8988T (cell line): ENCODE measurements at places on chromosomes 3 and 15.

DNA sequence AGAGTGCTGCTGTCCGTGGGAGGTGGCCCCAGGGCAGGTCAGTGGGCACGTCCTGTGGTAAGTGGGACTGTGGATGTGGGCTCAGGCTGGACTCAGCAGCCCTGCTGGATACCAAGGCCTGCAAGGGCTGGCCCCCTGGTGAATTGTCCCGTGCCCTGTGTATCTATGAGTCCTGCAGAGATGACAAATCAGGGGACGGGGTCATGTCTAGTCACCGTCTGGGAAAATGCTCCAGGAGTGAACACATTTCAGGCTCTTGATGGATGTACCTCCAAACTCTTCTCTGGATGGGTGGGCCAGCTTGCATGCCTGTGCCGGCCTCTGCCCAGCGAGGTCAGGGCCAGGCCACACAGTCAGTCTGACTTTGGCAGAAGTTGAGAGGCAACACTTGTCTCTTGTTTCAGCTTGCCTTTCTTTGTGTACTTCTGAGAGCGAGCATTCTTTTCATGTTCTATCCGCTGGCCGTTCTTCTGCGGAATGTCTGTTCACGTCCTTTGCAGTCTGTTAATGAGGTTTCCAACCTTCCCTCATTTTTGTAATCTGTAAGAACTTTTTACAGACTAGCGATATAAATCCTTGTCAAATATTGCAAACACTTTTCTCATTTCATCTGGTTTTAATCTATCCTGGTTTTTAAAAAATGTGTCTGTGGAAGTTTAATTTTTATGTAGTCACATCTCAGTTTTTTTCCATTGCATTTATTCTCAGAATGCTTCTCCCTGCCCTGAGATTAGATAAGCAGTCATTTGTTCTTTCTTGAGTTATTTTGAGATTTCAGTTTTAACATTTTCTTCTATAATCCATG, 11.4 kb upstream of the STAB1 start:
- no peak for DNase-seq

- no peak for DNase-seq
These were observed 58.0 kb downstream of the PLD1 start for GRCh38 chr3:171752329-171752728.

DNA sequence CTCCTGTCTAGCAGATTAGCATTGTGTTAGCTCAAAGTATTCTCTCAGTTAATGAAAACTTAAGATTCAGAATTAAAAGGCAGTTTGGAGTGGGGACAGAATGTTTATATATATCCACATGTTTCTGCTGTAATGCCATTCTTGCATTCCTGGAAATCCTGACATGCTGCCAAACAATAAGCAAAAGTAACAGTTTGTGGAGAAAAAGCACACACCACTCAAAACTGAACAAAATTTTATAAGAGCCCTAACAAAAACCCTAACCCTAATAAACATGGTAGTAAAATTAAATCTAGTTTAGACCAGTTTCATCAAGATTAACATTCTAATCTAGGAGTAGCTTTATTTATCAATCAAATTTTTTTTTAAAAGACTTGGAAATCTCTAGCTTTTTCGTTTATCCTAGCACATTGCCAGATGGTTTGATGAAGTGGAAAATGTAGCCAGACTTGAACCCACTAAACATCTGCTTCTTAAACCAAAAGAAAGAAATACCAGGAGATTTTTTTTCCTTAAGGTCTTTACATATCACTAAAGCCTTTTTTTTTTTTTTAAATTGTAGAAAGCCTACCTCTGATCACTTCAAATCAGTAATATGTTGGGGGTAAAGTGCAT, 3.7 kb downstream of the TCAIM start:
- DNase-seq: no peak

DNA sequence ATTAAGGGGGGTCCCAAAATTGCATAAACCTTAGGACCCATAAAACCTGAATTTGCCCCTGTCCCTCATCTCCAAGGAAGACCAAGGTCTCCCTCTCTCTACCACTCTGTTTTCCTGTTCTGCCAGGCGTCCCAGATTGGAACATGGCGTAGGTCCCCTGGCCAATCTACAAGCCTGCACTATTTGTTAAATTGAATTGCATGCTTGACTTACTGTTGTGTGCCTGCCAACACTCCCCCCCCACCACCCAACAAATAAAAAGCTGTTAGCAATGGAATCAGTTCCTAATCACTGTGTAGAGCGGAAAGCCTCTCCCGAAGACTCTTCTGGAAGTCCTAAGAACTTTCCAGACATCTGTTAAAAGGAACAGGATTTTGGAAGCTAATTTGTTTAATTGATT, 11.7 kb downstream of the CTXND1 start:
- DNase-seq: no peak

DNA sequence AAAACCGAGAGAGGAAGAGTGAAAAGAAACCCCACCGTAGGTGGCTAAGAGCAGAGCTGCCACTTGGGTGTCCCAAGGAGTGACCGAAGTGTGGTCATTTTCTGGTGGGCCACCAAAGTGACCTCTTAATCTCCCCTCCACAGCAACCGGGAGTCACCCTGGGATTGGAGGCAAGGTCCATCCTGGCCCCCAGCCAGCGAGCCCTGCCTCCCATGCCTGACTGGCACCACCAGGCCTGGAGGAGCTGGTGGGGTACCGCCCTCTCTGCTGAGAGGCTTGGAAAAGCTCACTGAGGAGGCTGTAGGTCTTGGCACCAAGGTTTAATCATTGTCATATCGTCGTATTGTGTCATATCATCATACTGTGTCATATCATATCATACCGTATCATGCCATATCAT, 74.0 kb upstream of the TRPM1 start:
- DNase-seq: no peak

- no peak for DNase-seq
These were observed 332.1 kb downstream of the VGLL3 start for GRCh38 chr3:86658876-86659275.

DNA sequence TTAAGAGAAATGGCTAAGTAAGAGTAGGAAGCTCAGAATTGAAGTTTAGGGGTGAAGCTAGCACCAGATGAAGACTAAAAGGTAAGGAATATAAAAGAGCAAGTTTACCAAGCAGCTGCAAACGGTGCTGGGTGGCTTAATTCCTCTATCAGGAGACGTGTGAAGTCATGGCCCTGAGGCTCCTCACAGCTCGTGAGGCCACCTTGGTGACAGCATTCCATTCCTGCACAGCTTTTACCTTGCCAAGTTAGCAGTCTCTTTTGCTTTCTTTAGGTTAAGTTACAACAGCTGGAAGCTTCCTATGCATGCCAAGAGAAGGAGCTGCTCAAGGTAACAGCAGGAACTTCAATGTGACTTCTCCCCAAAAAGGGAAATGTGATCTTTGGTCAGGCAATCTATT, 6.4 kb downstream of the TMCO5A start:
- DNase-seq: no peak

DNA sequence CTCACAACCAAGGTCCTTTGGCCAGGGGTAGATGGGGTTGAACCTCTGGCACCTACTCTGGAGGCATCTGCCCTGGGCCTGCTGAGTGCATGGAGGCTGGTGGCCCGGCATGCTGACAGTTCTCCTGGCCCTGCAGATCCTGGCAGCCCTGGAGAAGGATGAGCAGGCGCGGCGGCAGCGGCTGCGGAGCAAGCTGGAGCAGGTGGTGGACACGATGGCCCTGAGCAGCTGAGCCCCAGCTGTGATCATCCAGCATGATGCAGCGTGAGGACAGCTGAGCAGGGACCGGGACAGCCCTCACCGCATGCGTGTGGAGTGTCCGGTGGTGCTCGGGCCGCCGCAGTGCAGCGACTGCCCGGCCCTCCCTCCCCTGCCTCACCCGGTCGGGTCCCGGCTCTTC, 50.9 kb downstream of the PLXNA1 start:
- no peak for DNase-seq

- DNase-seq: no peak
These were observed 105.1 kb upstream of the SLC6A6 start for GRCh38 chr3:14297305-14297704.

DNA sequence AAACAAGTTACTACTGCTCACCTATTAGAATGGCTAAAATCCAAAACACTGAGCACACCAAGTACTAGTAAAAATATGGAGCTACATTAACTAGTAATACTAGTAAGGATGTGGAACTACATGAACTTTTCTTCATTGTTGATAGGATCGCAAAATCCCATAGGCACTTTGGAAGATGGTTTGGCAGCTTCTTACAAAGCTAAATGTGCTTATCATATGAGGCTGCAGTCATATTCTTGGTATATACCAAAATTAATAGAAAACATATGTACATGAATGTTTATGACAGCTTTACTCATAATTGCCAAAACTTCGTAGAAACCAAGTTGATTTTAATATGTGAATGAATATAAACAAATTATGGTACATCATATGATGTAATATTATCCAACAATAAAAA, 366.8 kb upstream of the KCNMB2 start:
- DNase-seq: no peak

DNA sequence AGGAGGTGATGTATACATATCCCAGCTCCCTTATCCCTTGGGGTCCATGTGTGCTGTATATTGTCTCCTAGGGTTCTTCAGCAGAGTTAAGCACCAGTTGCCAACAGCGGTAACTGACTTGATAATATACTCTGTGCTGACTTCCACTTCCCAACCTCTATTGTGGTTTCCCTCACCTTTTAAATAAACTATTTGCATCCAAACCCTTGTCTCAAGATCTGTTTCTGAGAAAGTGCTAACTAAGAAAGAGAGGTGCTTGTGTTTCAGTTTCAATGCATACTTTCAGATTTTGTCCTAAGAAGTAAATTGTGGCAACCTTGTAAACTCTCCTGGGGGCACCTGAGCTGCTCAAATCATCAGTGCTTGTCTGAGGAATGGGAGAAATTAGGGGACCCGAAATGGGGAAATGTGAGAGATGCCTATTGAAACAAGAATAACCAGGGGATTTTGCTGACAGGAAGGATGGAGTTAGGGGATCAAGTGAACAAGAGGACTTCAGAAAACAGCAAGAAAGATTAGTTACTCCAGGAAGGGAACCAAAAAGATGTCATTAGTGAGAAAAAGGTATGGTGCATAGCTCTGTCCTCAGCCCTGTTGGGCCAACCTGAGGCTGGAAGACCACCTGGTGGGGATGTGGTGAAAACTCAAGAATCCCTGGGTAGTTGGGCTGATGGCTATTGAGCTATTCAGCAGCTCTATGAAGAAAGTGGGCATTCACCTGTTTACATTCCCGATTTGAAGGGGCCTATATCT, 50.9 kb upstream of the MRPL3 start:
- DNase-seq: no peak

- peak; percentile 99 for DNase-seq
These were observed at the start of gene MELTF for GRCh38 chr3:197029511-197030167. TSS of gene MELTF (minus strand) at chr3:197029817. CDS start at chr3:197029702, 115 bp downstream.

DNA sequence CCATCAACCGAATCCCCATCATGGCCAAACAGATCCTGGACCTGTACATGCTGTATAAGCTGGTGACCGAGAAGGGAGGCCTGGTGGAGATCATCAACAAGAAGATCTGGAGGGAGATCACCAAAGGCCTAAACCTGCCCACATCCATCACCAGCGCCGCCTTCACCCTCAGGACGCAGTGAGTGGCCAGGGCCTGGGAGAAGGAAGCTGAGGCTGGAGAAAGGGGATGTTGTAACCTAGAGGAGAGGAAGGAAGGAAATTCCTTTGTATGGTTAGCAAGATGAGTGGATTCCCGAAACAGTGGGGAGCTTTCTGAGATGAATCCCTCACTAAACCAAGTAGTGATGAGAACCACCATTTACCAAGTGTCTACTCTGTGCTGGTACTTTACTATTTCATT, 25.8 kb upstream of the CLK3 start:
- DNase-seq: no peak

DNA sequence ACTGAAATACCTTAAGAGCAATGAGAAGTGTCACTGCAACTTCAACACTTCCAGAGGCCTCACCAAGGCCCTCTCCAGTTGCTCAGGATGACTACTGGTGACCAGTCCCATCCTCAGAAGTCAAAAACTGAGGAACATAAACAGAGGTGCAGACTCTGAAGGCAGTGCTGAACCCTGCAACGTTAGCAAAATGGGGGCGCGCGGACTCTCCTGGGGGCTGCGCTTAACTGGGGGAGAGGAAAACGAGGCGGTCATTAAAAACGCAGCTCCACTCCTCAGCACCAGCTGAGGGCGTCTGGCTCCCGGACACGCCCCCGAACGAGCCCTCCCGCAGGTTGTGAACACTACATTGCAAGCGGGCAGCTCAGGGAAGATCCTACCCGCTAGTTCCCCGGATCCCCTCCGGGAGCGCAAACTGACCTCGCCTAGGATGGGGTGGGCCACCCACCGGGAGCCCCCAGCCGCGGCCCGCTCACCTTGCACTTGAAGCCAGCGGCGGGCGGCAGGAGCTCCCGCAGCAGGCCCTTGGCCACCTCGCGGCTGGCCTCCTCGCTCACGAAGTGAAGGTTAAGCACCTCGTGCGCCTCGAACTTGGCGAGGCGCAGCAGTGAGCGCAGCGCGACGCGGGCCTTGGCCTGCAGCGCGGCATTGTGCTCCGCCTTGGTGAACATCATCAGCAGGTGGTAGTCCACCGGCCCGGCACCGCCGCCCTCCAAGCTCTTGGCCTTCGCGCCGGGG, 711 bp downstream of the XXYLT1 start:
- DNase-seq: no peak

- no peak for DNase-seq
These were observed 144.7 kb downstream of the CNTN3 start for GRCh38 chr3:74469713-74470112.

GRCh38 chr3:150589759-150590158, 13.4 kb upstream of the SELENOT start:
- DNase-seq: no peak

GRCh38 chr15:51888593-51889195, 59.2 kb downstream of the TMOD3 start:
- DNase-seq: no peak

GRCh38 chr15:101182215-101182614, 69.6 kb downstream of the CHSY1 start:
- DNase-seq: no peak

DNA sequence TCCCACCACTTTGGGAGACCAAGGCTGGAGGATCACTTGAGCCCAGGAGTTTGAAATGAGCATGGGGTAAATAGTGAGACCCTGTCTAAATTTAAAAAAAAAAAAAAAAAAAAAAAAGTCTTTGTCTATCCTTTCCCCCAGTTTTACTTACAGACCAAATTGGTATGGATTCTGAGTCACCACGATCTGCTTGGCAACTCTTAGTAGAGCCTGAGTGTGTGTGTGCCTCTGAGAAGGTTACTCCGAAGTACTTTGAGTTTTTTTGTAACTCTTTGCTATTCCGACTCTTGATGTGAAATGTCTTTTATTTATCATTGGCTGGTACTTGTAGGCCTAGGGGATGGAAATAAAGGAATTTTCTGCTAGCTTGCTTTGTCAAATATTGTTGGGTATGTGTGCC, 63.3 kb downstream of the RBM6 start:
- DNase-seq: no peak

GRCh38 chr3:40719660-40720287, 195.0 kb downstream of the ZNF621 start:
- no peak for DNase-seq

DNA sequence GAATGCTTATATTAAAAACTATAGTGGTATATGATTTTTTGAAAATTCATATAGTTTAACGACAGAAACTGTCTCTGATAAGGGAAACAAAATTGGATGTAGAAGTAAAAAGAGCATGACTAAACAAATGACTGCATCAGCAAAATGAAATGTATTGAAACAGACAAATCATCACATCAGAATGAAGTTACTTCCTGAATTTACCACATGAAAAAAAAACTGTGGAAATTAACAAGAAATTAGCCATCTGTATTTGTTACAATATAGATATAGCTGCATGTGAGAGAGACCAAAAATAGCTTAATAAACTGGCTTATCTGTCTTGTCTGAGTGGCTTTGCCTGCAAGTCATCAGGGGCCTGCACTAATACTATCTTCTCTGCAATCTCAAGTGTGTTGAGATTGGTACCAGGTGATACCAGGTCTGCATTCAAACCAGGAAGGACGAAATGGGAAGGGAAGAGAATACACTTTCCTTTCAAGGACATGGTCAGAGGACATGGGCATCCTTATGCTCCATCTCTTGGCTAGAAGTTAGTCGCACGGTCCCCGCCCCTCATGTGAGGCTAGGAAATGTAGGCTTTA, 388.7 kb downstream of the GRM7 start:
- DNase-seq: no peak
